Occipital lobe (tissue), 3 donors: ENCODE measurements at places on chromosomes 6 and 20.

DNA sequence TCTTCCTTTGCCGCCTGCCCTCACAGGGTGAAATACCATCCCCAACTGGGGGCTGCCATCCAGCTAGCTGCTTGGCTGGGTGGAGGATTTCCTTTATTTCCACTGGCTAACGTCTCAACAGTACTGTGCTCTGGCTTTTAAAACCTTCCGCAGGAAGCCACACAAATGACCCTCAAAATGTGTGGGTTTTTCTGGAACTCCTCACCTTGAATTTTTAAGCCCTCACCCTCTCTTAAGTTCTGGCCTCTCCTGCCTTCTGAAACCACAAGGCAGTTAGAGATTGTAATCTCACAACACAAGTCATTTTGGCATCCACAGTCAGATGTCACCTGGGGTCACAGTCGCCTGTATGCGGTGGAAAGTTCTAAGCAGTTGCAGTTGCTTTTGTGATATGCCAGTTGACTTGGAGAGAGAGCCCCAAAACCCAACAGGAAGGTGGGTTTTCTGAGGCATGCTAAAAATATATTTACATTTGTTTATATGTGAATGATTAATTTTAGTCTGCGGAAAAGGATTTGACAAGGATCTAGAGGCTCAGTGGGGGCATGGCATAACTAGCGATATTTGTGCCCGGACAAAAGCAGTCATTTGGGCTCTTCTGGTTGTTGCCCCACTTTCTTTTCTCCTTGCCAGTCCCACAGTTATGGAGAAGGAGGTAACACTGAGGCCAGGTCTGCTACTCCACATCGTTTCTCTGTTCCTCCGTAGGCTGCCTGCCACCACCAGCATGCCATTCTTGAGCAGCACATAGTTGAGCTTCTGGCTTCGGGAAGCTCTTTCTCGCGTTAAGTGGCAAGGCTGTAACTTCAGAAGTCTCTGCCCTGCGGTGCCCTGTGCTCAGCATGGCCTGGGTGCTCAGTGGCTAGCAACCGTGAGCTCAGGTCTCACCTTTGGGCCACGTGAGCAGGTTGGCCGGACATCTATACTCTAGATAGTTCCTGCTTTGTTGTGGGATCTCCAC, 335.3 kb downstream of the CD83 start:
- DNase-seq, result no peak

DNA sequence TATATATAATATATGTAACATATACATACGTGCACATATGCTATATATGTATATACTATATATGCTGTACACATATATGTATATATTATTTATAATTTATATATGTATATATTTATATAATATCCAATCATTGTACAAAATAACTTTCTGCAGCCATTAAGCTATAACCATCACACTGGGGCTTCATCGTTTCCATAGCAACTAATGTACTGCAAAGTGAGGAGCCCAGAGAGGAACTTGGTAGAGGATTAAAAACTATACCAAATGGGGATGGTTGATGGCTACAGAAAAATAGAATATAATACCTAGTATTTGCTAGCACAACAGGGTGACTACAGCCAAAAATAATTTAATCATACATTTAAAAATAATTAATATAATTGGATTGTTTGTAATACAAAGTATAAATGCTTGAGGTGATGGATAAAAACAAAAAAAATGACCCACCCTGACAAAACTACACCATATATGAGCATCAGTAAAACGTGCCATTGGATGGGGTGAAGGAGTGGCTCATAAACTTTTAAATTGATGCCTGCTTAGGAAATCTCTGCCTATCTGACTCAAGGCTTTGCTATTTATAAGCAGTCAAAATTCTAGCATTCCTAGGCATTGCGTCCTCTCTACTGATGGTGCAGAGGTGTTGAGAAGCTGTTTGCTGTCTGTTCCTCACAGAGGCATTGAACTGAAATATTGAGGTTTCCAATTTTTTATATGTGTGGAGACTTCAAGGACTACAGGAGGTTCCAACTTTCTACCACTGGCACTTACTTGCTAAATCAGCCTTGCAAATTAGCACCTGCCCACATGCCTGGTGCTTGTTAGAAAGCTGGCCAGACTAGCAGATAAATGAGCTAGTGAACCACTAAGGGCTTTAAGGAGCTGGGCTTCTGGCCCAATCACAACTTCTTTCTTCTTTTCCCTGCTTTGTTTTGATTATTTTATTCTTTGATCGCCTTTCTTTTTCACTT, 190.1 kb downstream of the SCP2D1 start:
- peak; percentile 27 for DNase-seq

- peak; percentile 32 for DNase-seq
Measured at GRCh38 chr20:36173451-36173933, 19.0 kb downstream of the EPB41L1 start.

DNA sequence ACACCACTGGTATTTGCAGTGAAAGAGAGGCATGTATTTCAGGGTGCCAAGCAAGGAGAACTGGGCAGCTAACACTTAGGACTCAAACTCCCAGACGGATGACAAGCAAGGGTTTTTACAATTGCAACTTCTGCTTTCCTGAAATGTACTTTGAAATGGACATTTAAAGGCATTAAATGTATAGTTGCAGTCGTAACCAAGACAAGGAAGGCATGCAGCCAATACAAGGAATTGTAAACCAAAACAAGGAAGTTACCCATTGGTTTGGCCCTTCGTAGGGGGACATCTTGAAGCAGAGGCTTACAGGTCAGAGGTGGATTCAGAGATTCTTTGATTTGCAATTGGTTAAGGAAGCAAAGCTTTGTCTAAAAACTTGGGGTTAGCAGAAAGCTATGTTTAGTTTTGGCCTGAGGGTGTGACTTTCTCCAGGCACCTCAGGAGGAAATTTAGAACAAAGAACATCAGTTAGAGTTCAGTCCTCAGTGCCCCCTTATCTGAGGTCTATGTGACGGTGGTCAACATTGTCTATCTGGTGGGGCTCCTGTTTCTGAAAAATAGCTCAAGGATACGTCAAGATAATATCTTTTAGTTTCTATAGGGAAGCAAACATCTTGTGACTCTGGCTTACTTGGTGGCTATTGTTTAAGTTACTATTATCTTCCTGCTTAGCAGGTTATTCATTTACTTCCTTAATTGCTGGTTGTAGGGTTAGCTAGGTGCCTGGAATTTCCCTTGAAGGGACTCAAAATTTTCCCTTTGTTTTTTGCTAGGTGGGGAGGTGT, 266.0 kb downstream of the CD83 start:
- no peak for DNase-seq
